ENCODE measurements at places on chromosomes 4 and X. TPM values are rescaled to one million over a fixed set of nuclear protein-coding genes. Genes with fewer than 3 reads are reported as not detected.

DNA sequence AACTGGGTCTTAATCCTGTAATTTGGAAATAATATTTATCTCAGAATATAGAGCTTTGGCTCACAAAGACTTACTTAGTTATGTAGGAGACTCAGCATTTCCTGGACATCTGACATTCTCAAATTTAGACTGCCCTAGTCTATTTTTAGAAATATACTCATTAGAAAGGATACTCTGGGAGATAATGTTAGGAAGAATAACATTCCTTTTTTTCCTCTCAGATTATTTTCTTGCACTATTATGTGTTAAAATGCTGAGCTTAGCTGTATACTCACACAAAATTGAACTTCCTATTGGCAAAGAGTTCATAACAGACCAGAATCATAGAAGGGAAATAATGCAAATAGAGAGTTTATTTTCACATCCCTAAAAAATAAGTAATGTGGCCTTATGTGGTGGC lies 1424.9 kb upstream of the PCDH7 start:
- no peak for DNase-seq
- no peak overlapping the region for H3K4me3 ChIP-seq
- no peaks in the 10 kb centered on the region for H3K4me1 ChIP-seq
- H3K36me3 ChIP-seq = no peaks in the 10 kb centered on the region
- H3K27ac ChIP-seq = no peak overlapping the region

LIMCH1 gene
- 279 TPM for total RNA-seq

CENPI gene
- 4.2 TPM for total RNA-seq

DNA sequence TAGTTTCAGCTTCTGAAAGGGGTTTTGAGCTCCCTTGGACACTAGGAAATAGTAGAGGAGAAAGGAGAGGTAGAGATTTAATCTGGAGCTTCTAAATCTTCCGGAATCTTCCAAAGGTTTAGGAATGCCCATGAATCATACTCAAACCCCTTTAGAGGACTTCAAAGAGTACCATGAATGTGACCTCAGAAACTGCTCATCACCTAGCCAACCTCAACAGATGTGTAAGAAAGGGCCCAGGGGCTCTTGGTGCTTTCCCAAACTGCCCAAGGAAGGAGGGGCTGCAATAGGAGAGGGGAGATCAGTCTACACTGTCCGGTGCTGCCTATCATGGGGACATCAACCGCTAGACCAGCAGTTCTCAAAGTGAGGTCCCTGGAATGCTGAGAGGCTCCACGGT lies 109.1 kb downstream of the RBM47 start:
- no peak for DNase-seq
- no peak overlapping the region for H3K27ac ChIP-seq
- H3K27me3 ChIP-seq = no peaks in the 10 kb centered on the region
- H3K36me3 ChIP-seq = no peaks in the 10 kb centered on the region

PGM2 gene
- 11.1 TPM for total RNA-seq

GRCh38 chr4:121064482-121064881 lies 7.9 kb downstream of the NDNF start:
- peak overlapping the region; percentile 55 for H3K27ac ChIP-seq
- DNase-seq = no peak
- no peak overlapping the region for H3K4me3 ChIP-seq
- H3K27me3 ChIP-seq = no peaks in the 10 kb centered on the region
- H3K36me3 ChIP-seq = no peaks in the 10 kb centered on the region
- peaks cover 33% of the 10 kb centered on the region for H3K4me1 ChIP-seq

- H3K36me3 ChIP-seq = no peaks in the 10 kb centered on the region
- DNase-seq = no peak
- H3K27ac ChIP-seq = no peak overlapping the region
- no peaks in the 10 kb centered on the region for H3K27me3 ChIP-seq
- no peaks in the 10 kb centered on the region for H3K4me1 ChIP-seq
Observed at GRCh38 chrX:103780336-103781061, 3.9 kb downstream of the PLP1 start.

GRCh38 chr4:119984996-119985395 lies 81.7 kb downstream of the MAD2L1 start:
- no peaks in the 10 kb centered on the region for H3K4me1 ChIP-seq
- no peak overlapping the region for H3K27ac ChIP-seq
- H3K36me3 ChIP-seq = no peaks in the 10 kb centered on the region
- H3K27me3 ChIP-seq = no peaks in the 10 kb centered on the region
- no peak for DNase-seq

- H3K4me3 ChIP-seq = no peak overlapping the region
- no peak for DNase-seq
- no peaks in the 10 kb centered on the region for H3K4me1 ChIP-seq
- H3K36me3 ChIP-seq = no peaks in the 10 kb centered on the region
- no peaks in the 10 kb centered on the region for H3K27me3 ChIP-seq
Observed at GRCh38 chr4:176437756-176438155, 118.0 kb downstream of the SPCS3 start.

GRCh38 chrX:22373766-22374165 lies 101.1 kb downstream of the CBLL2 start:
- no peaks in the 10 kb centered on the region for H3K27me3 ChIP-seq
- DNase-seq = no peak
- H3K4me1 ChIP-seq = no peaks in the 10 kb centered on the region
- no peak overlapping the region for H3K27ac ChIP-seq
- no peaks in the 10 kb centered on the region for H3K36me3 ChIP-seq

AASDH gene
- 9.5 TPM for total RNA-seq

GRCh38 chr4:66071911-66072310 lies 401.6 kb upstream of the EPHA5 start:
- no peaks in the 10 kb centered on the region for H3K4me1 ChIP-seq
- H3K27ac ChIP-seq = no peak overlapping the region
- H3K27me3 ChIP-seq = no peaks in the 10 kb centered on the region
- H3K36me3 ChIP-seq = no peaks in the 10 kb centered on the region
- no peak for DNase-seq

GRCh38 chr4:144223149-144223548 lies 82.6 kb upstream of the GYPA start:
- no peaks in the 10 kb centered on the region for H3K36me3 ChIP-seq
- H3K27me3 ChIP-seq = no peaks in the 10 kb centered on the region
- no peak overlapping the region for H3K4me3 ChIP-seq
- no peak overlapping the region for H3K27ac ChIP-seq

GRCh38 chrX:130593911-130594310 lies 192.1 kb downstream of the RBMX2 start:
- no peaks in the 10 kb centered on the region for H3K27me3 ChIP-seq
- DNase-seq = no peak

GRCh38 chrX:826448-826847 lies 195.9 kb downstream of the SHOX start:
- no peak for DNase-seq
- no peak overlapping the region for H3K27ac ChIP-seq
- H3K27me3 ChIP-seq = no peaks in the 10 kb centered on the region
- H3K4me3 ChIP-seq = no peak overlapping the region

ZNF81 gene
- 22.0 TPM for total RNA-seq

DNA sequence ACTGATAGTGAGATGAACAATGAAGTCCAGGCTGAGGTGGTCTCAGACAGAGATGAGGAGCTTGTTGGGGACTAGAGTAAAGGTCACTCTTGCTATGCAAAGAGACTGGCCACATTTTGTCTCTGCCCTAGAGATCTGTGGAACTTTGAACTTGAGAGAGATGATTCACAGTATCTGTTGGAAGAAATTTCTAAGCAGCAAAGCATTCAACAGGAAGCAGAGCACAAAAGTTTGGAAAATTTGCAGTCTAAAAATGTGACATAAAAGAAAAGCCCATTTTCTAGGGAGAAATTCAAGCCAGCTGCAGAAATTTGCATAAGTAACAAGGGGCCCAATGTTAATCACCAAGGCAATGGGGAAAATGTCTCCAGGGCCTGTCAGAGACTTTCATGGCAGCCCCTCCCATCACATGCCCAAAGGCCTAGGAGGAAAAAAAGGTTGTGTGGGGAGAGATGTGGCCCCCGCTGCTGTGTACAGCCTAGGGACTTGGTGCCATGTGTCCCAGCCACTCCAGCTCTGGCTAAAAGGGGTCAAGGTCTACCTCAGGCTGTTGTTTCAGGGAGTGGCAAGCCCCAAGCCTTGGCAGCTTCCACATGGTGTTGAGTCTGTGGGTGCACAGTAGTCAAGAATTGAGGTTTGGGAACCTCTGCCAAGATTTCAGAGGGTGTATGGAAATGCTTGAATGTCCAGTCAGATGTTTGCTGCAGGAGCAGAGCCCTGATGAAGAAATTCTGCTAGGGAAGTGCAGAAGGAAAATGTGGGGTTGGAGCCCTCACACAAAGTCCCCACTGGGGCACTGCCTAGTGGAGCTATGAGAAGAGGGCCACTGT lies 262.8 kb downstream of the DKK2 start:
- no peaks in the 10 kb centered on the region for H3K27me3 ChIP-seq
- H3K36me3 ChIP-seq = no peaks in the 10 kb centered on the region
- no peak overlapping the region for H3K4me3 ChIP-seq
- DNase-seq = no peak
- no peaks in the 10 kb centered on the region for H3K4me1 ChIP-seq

DNA sequence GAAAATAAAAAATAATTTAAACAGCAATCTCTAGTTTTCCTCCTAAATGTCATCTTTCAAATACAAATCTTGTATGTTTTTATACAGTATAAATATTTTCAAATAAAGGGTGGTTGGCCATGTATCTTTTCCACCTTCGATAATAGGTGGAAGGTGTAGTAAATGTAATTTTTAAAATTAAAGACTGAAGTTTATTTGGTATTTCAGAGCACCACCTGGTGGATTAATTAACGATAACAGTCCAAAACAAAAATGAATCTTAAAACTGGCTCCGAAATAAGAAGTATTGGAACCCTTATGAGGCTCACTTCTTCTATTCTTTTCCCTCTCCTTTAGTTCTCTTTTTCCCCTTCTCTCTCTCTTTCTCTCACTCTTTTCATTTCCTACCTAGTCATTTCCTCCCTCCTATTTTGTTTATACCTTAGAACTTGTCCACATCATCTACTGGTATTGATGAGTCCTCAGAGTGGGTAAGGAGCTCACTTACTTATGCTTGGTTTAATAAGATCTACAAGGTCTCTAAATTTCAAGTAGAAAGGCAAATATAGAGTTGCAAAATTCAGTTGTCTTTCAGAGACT lies 82.9 kb upstream of the EXOC1L start:
- no peak overlapping the region for H3K4me3 ChIP-seq
- no peaks in the 10 kb centered on the region for H3K27me3 ChIP-seq
- no peak overlapping the region for H3K27ac ChIP-seq
- no peaks in the 10 kb centered on the region for H3K36me3 ChIP-seq
- DNase-seq = no peak
- no peaks in the 10 kb centered on the region for H3K4me1 ChIP-seq

- H3K27me3 ChIP-seq = no peaks in the 10 kb centered on the region
- H3K4me3 ChIP-seq = no peak within 1 kb of the TSS
- H3K27ac ChIP-seq = no peak within 1 kb of the TSS
- DNase-seq = no peak
- H3K36me3 ChIP-seq = no peaks in the 10 kb centered on the region
Observed at GRCh38 chr4:26490111-26490959, at the start of gene CCKAR. Gene CCKAR (minus strand): TSS chr4:26490484. CDS start chr4:26490267, 217 bp downstream.

AADAT gene
- total RNA-seq = 10.1 TPM

- peaks cover 32% of the 10 kb centered on the region for H3K36me3 ChIP-seq
- no peak for DNase-seq
- peaks cover 13% of the 10 kb centered on the region for H3K4me1 ChIP-seq
- H3K27ac ChIP-seq = peak overlapping the region; percentile 95
- H3K4me3 ChIP-seq = peak overlapping the region; percentile 71
Observed at GRCh38 chr4:158722291-158722916, 792 bp downstream of the PPID start.

GRCh38 chr4:85741921-85742591 lies 267.1 kb downstream of the ARHGAP24 start:
- H3K4me1 ChIP-seq = peaks cover 12% of the 10 kb centered on the region
- H3K36me3 ChIP-seq = no peaks in the 10 kb centered on the region
- no peak for DNase-seq
- H3K4me3 ChIP-seq = no peak overlapping the region
- H3K27me3 ChIP-seq = no peaks in the 10 kb centered on the region

KLHL8 gene
- total RNA-seq = 15.9 TPM

AFF2 gene
- total RNA-seq = 17.4 TPM

DNA sequence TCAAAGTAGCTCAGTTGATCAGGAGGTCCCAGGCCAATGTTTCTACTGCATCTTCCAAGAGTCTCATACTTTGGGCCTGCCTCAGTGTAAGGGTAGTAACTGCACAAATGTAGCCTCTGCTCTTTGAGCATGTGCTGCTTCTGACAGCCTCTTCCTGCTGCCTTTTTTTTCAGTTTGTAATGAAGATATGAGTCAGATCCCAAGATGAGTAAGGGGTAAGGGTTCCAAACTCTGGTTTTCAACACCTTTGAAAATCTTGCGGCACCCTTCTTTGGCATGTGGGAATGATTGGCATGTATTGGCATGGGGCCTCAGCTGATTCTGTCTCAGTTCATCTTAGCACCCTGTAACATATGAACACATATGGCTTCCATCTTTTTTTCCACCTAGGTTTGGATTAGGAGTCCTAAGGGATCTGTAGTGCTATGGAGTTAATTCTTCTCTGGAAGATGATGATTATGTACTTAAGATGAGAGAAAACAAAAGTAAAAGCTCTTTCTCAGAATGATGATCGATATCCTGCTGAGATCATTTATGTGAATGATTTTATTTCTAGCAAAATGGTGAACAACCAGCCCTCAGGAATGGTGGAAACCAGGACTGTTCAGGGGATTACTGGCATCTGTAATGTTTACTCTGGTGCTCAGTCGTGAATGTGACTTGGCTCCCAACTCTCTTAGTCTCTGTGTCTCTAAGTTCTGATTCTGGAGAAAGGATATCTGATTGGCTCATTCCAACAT lies 118.7 kb upstream of the PRPS2 start:
- H3K36me3 ChIP-seq = no peaks in the 10 kb centered on the region
- no peak for DNase-seq
- no peaks in the 10 kb centered on the region for H3K27me3 ChIP-seq
- no peaks in the 10 kb centered on the region for H3K4me1 ChIP-seq
- H3K4me3 ChIP-seq = no peak overlapping the region

DNA sequence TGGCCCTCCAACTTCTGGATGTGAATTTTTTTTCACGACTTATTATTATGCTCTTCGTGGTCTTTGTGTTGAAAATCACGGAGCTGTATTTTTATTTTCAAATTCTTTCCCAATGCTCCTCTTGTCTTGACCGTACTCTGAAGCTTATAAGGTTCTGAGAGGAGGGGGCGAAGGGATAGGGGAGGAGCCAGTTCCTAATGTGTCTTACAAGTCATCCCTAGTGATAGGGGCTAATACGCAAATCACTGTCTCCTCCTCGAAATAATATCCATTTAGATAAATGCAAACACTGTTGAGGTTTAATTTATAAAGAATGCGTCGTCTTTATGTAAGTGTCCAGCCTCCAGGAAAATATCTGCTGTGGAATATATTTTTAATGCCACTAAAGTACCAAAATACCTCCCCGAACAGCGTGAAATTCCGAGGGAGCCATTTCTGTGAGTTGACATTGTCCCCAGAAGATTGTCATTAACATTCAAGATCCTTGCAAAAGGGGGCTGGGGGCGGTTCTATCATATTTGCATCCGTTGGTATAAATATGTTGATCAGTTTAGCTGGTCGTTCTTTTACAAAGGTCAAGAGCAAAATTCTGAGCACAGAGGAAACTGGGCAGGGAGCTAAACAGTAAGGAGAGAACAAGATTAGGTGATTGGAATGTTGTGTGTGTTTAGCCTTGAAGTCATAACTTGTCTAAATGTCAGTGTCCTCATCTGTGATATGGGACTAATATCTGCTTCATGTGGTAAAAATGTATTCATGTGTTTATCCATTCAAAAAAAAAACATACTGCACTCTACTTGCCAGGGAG lies 3.7 kb upstream of the FAT1 start:
- H3K4me3 ChIP-seq = peak overlapping the region; percentile 89
- H3K36me3 ChIP-seq = no peaks in the 10 kb centered on the region
- H3K27me3 ChIP-seq = no peaks in the 10 kb centered on the region
- H3K27ac ChIP-seq = peak overlapping the region; percentile 90
- no peak for DNase-seq
- H3K4me1 ChIP-seq = peaks cover 42% of the 10 kb centered on the region

NR3C2 gene
- total RNA-seq = 10.3 TPM

Data from upper lobe of left lung (tissue), 6 donors.